ENCODE measurements at places on chromosomes 6 and 20.

DNA sequence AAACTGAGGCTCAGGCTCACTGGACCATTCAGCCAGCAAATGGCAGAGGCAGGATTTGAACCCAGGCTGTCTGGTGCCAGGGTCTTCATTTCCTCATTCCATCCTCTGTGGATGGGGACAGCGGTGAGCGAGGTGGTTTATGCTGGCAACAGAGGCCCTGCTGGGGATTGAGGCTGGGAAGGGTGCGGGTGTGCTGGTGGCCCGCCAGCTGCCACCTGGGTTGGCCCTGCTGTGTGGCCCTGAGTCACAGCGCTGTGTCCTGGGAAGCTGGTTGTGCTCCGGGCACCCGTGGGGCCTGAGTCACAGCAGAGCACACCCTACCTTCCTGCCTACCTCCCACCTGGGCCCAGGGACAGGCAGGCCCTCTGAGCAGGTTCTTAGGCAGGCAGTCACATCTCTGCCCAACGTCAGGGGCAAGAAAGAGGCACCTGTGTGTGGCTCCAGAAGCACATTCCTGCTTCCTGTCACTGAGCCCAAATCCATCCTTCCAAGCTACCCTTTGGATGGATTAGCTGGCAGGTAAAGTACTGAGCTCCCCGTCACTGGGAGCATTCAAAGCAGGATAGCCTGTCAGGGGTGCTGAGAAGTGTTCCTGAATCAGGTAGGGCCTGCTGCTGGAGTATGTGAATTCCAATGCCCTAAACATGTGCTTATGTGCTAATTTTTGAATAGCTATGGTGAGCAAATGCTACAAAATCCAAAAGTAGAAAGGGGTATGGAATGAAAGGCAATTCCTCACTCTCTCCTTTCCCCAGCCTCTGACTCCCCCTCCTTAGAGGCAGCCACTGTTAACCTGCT lies 53.9 kb downstream of the CEBPB start:
- DNase-seq, result no peak

- DNase-seq, result no peak
Observed at GRCh38 chr6:161631676-161632194, 357.9 kb upstream of the AGPAT4 start.

DNA sequence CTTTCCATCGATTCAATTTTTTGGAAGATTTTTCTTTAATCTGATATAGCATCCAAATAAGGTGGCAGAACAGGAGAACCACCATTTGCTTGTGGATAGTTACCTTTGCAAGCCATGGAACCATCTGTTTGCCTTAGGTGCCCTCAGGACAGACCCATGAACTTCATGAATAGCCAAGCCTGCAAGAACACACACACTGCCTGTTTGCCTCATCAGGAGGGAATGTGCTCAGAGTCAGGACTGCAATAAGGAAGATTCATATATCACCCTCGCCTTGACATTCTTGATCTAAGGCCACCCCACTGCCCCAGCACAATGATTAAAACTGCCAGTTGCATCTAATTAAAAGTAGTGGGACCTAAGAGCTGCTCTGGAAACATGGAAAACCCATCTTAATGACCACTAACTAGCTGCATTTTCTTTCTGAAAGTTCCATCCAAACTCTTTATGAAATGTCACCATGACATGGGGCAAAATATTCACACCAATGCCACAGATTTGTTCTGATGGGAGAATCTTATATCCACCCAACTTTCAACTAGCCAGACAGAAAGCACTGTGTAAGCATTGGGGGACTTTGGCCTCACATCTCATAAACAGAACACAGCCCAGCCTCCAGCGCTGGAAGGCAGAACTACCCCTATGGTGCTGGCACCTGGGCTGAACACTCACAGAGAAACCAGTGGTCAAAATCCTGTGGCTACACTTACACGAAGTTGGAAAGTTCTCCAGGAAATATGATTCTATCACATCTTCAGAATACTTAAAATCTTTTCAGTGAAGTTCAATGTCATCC lies 48.3 kb downstream of the TBXT start:
- no peak for DNase-seq

GRCh38 chr6:17281100-17281496 lies at the start of gene RBM24:
Gene RBM24 (plus strand): TSS chr6:17281361. CDS start chr6:17281582, 221 bp downstream.
- peak; percentile 65 for DNase-seq

- DNase-seq, result no peak
Observed at GRCh38 chr6:69019832-69020231, 384.8 kb downstream of the ADGRB3 start.

DNA sequence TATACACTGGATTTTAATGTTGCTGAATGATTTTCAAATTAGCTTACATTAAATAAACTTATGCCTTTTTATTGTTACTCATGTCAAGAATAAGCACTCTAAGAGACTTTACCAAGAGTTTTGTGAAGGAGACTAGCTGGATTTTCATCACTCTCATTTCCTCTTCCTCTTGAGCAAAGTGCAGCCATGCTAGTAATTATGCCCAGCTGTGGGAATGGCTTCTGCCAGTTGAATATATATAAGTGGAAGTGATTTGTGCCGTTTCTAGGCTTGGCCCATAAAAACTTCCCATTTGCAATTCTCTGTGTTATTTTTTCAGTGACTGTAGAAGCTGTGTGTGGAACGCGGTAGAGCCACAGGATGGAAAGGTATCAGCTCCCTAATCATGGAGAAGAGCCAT lies 255.8 kb downstream of the HDGFL1 start:
- no peak for DNase-seq

DNA sequence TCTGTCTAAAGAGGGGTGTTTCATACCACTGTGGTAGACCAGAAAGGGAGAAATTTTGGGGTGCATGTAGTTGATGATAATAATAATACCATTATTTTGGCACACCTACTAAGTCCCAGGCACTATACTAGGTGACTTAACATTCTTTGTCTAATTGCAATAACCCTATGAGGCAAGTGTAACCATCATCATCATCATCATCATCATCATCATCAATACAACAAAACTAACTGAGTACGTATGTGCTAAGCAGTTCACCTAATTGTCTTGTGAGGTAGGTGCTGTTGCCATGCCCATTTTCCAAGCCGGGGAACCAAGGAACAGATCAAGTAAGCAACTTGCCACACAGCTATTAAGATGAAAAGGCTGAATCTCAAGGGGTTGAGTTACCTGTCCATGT lies 2.6 kb upstream of the PACSIN1 start:
- DNase-seq, result no peak

DNA sequence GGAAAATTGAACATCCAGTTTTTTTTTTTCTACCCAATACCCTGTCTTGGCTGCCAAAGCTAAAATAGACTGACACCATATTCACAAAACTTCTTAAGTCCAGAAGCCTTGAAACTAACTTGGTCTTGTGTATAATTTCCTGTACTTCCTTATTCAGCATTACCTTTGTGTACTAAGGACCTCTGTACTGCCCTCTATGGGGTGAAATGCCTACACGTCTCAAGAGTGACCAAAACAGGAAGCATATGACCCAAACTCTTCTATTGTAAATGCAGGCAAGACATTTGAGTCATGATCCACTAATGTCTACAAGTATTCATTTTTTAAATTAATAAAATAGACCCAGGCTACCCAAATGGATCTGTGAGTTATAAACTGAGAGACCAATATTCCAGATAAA lies 50.4 kb downstream of the HMGCLL1 start:
- DNase-seq, result no peak

DNA sequence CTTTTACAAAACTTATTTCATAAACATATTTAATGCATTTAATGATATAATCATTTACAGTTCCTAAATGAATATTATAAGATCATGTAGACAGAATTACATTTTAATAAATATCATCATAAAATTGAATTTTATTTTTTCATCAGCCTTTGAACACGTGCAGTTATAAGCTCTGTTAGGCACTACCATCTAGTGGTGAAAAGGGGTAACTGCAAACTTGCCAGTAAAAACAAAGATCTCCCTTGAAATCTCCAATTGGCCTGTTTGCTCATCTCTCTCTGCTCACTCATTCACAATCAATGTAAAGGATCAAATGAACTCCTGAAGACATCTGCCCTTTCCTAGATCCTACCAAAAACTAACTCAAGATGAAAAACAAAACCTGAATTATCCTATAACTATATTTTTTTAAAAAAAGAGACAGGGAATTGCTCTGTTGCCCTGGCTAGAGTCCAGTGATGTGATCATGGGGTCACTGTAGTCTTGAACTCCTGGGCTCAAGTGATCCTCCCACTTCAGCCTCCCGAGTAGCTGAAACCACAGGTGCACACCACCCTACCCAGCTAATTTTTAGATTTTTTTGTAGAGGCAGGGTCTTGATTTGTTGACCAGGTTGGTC lies 31.7 kb downstream of the SAMHD1 start:
- no peak for DNase-seq

GRCh38 chr20:47392015-47392720 lies 35.7 kb upstream of the ZMYND8 start:
- DNase-seq, result no peak

DNA sequence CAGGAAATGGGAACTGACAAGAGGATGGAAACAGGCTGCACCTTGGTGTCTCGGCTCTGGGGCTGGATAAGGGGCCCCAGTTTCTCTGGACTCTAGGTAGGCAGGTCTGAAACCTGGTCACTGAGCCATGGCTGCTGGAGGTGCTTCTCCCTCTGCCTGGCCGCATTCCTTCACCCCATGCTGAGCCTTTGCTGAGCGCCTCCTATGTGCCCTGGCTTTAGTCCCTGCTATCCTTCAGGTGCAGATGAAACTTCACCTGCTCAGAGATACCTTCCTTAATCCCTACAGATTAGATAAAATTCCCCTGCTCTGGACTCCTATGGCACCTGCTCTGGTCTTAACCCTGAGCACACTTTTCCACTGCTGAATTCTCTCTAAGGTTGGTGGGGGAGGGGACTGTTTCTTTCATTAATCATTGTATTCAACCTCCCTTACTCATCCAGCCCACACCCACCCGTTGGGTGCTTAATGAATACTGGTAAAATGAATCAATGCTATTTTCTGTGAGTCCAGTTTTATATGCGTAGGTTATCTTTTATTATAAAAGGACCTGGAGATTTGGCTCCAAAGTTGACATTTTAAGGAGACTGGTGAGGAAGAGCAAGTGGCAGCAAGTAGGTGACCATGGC lies 19.3 kb downstream of the MYLK4 start:
- DNase-seq, result peak; percentile 47

DNA sequence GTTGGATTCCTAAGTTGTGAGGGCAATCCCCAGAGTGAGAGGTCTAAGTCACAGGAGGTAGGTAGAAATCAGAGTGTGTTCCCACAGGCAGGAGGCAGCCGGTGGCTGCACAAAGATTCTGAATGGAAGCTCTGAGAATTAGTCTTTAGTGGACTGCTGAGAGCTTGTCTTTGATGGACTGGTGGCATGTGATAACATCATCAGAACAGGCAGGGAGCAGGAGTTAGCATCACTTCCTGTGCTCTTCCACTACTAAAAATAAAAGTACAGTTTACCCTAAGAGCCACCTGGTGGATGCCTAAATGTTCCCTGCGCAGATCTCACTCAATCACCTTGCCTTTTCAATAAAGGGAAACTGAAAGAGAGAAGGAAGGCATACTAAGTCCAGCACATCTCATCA lies 294.6 kb upstream of the POU3F2 start:
- DNase-seq, result no peak

DNA sequence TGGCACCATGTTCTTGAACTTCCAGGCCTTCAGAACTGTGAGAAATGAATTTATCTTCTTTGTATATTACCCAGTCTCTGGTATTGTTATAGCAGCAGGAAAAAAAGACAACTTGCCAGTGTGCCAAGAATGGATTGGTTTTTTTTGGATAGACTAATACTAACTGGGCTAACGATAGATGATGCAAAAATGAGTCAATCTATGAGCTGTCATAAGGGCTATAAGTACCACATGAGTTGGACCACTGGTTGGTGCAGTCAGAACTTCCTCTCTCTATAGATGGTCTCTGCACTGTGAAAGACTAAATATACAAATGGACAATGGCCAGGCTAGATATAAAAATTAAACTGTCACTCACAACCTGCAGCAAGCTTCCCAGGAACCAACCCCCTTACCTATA lies 87.6 kb upstream of the COL21A1 start:
- no peak for DNase-seq

- DNase-seq, result no peak
Observed at GRCh38 chr20:57474816-57475215, 50.1 kb downstream of the CTCFL start.

- DNase-seq, result no peak
Observed at GRCh38 chr20:22931653-22932608, 103.2 kb upstream of the SSTR4 start.

DNA sequence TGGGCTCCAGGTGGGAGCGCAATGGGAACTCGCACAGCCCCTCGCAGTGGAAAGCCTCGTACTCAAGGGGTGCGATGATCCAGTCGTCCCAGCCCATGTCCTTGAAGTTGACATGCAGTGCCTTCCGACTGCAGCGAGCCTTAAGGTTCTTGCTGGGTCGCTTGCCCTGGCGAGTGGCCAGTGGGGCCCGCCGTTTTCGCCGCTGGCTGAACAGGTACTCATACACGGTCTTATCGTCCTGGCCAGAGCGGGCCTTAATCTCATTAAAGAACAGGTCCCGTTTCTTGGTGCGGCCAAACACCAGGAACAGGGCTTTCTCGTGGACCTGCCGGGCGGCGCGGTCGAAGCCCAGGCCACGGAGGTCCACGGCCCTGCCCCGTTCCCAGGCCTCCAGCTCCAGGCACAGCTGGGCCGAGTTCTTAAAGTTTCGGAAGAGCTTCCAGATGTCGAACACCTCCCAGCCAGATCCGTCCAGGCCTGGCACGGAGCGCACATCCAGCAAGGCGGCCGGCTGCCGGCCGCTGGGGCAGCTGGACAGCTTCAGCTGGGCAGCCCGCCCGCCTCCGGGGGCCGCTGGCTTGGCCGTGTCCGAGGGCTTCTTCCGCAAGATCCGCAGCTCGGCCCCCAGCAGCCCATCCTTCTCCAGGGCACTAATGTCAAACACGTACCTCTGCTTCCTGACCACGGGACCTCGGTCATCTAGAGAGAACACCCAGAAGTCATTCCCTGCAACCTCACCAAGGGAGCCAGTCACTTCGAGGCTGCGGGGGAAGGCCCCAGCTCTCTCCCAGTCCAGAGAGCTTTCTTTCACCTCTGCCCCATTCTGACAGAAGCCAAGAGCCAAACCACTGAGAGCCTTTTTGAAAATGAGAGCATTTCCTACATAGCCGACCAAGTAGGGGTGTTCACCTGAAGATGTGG lies 3.7 kb downstream of the GDF5 start:
- DNase-seq, result no peak

DNA sequence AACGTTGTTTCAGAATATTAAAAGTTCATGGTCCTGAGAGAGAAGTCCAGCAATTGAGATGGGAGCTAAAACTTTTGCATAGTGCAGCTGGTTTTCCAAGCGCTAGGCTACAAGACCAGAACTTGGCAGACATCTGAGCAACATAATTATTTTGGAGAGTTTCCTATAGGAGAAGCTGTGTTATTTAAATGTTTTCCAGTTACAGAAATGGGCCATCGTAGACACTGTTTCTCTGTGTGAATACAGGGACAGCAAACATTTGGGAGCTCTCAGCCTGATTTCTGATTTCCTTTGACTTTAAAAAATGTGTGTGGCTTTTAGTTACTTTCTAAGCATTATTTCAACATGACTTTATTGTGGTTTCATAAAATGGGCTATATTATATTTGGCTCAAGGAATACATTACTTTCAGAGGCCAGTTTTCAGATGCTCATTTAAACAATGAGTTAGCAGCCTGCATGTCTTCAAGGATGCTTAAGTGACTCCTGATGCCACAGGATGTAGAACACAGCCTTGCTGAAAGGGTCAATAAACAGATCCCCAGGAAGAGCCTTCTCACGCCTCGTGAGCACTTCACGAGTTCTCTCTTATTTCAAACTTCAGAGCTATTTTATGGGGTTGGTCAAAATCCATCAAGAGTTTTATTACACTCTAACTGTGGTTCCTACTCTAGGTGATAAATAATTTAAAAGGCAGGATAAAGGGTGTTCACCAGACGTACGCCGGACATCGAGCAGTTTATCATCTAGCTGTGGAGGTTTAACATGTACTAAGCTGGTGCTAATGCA lies 193.8 kb downstream of the SMOC2 start:
- DNase-seq, result no peak

GRCh38 chr6:131139599-131139998 lies 4.3 kb downstream of the AKAP7 start:
- no peak for DNase-seq
